ENCODE measurements at places on chromosomes 6 and 20. TPM values are rescaled to one million over a fixed set of nuclear protein-coding genes. Genes with fewer than 3 reads are reported as not detected.

FAXC gene
- 0.39 TPM for total RNA-seq

DNA sequence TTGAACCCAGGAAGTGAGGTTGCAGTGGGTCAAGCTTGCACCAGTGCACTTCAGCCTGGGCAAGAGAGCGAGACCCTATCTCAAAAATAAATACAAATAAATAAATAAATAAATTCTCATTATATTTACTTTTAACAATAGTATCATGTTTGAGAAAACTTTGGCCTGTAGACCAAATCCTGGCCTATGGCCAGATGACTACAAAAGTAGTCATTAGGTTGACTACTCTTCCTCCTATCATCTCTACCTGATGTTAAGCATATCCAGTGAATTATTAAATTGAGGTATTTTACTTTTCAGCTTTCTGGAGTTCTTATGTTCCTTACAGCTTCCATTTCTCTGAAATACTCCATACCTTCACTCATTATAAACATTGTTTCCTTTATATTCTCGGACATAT, 280.6 kb downstream of the LAMA2 start:
- DNase-seq: no peak

DNA sequence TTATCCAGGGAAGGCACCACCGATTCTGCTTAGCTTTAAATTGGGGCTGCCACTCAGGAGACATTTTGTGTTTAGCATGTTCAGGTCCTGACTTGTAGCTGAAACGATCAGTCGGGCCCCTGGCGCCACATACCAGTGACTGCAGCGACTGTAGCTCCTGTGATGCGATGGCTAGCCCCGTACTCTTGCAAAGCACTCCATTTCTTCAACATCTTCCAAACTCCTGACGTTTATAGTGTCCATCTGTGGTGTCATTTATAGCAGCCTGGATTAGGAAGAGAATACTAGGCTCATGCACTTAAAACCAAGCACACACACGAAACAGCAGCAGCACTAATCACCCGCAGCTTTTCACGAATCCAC, 13.0 kb downstream of the POU3F2 start:
- no peak for DNase-seq

DNA sequence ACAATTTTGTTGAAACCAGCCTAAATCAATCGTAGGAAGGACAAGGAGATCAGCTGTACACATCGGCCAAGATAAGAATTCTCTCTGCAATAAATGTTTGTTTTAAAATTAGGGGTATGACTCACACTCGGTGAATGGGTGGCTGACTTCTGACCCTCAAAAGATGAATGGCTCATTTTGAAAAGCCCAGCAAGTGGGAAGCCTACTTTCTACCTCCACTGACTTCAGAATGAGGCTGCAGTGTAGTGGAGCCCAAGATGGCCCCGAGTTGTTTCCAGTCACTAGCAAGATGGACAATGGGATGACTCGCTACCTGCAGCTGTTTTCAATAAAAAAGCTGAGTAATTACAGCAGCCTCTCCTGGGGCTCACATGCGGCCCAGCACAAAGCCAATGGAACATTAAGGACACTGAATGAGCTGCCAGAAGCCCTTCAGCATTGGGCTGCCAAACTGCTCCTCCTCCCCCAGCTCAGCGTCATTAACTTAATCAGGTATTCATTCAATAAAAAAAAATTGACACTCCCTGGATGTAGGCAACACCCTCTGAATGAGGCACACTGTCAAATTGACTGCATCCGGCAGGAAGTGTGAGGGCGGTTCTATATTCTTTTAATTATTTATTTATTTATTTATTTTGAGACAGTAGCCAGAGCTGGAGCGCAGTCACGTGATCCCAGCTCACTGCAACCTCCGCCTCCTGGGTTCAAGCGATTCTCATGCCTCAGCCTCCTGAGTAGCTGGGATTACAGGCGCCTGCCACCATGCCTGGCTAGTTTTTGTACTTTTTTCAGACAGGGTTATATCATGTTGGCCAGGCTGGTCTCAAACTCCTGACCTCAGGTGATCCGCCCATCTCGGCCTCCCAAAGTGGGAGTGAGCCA, 107.3 kb downstream of the GMPR start:
- DNase-seq: peak; percentile 74

TAGAP gene
- total RNA-seq: under 0.01 TPM

DNA sequence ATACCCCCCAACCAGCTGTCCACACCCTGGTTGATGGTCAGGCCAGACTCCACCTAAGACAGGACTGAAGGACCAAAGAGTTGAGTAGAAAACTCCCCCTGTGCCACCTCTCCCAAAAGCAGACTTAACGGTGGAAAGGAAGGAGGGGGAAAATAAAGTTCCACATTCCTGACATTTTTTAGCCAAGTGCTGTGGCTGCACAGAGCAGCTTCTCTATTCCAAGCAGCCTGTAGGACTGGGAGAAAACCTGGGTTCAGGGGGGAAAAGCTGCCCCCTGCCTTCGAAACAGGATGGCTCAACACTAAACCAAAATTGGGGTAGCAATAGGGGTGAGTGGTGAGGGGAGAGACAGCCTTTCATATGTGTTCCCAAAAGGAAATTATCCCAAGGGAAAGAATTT, 3.6 kb downstream of the TRAM2 start:
- DNase-seq: no peak

GRCh38 chr20:17612287-17612991, 42.6 kb downstream of the DSTN start:
- no peak for DNase-seq

DNA sequence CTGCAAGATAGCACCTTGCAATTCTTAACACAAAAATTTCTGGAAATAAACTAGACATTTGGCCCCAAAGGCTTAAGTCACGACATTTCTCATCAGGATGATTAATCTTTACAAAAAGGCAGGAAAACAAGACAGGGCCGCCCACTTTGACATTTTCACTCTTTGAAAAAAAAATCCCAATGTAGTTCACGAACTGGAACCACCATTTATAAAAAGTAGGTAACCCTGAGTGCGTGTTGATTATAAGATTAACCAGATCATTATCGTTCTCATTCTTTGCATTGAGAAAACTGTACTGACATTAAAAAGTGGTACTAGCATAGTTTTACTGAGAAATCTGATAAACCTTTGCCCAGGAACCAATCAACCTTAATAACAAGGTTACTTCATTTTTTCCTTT, 108.8 kb downstream of the HUS1B start:
- no peak for DNase-seq

- no peak for DNase-seq
Observed at GRCh38 chr6:115194981-115195638, 852.3 kb upstream of the HS3ST5 start.

HLA-DOB gene
- total RNA-seq: under 0.01 TPM

POM121L2 gene
- not detected for total RNA-seq

- DNase-seq: no peak
Observed at GRCh38 chr20:6766433-6766832, 1.1 kb upstream of the BMP2 start.

PLA2G7 gene
- total RNA-seq: under 0.01 TPM

LTB gene
- total RNA-seq: 6.4 TPM

DNA sequence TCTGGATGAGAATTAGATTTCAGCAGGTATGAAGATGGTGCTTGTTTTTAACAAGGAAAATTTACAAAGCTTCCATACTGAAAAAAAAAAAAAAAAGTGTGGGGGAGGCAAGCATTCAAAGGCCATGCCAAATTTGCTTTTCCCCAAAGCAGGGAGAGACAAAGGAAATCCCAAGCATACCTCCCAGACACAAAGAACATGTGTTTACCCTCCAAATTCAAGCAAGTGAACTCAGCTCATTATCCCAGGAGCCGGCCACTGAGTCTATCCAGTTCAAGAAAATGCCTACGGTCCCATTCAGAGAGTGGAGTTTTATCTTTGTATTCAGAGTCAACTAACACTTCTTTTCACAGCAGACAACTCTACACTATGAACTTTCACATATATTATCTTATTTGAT, 102.7 kb upstream of the ID4 start:
- no peak for DNase-seq

DNA sequence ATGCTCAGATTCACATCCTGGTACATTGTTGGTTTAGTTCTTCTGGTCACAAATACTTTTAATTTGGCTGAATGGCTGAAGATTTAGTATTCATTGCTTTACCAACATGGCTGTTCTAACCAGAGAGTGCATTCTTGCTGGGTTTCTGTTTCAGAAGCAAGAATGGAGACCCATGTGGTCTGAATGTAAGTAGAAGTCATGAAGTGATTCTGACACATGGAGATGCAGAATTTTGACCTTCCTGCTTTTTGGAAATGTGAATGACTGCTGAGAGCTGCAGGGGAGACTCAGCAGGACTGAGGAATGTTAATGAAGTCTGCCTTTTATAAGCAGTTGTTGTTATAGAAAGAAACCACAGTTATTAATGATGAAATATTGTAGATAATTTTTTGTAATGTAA, 576.1 kb upstream of the MARCKS start:
- no peak for DNase-seq

DEFB127 gene
- not detected for total RNA-seq

ULBP2 gene
- total RNA-seq: 1.4 TPM

HLA-DQA2 gene
- total RNA-seq: not detected

DNA sequence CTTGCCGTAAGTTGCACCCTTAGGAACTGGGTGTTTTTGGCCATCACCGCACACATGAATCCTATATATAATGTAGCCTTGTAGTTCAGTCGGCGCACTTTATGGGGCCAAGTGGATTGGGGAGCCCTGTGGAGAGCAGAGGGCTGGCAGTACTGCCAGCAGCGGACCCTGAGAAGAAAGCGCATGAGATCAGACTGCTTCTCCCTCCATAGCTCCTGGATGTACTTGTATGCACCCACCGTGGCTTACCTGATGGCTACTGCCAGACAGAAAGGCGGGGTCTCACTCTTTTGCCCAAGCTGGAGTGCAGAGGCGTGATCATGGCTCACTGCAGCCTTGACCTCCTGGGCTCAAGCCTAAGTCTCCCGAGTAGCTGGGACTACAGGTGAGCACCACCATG, 32.8 kb upstream of the OVOL2 start:
- DNase-seq: no peak

OPRM1 gene
- not detected for total RNA-seq

DNA sequence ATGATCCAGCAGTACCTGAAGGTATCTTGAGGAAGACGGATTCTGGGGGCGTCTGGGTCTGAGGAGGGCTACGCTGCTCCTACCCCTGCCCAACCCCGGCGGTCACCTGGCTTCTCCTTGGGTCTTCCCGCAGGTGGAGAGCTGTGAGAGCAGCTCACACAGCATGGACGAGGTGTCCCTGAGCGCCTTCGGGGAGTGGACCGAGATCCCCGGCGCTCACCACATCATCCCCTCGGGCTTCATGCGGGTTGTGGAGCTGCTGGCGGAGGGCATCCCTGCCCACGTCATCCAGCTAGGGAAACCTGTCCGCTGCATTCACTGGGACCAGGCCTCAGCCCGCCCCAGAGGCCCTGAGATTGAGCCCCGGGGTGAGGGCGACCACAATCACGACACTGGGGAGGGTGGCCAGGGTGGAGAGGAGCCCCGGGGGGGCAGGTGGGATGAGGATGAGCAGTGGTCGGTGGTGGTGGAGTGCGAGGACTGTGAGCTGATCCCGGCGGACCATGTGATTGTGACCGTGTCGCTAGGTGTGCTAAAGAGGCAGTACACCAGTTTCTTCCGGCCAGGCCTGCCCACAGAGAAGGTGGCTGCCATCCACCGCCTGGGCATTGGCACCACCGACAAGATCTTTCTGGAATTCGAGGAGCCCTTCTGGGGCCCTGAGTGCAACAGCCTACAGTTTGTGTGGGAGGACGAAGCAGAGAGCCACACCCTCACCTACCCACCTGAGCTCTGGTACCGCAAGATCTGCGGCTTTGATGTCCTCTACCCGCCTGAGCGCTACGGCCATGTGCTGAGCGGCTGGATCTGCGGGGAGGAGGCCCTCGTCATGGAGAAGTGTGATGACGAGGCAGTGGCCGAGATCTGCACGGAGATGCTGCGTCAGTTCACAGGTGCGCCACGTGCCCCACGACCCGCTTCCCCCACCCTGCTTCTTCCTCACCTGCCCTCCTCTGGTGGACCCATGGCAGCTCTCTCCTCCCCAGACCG, 166.9 kb upstream of the RNF24 start:
- no peak for DNase-seq

DNA sequence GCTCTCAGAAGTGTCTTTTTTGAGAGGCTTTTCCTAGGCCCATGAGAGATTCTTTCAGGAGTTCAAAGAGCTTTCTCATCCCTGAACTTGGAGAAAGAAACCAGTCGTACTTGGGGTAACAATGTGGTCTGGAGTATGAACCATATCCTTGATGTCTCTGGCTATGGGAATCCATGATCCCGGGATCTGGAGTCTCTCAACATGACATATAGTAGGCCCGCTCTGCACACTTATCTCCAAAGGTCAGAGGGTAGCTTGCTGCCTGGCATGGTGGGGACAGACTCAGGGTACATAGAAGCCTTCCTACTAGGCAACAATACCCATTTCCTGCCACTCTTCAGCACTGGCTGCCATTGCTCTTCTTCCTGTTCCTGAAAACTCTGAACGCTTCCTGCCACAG, 42.2 kb upstream of the NFATC2 start:
- DNase-seq: no peak

GINM1 gene
- total RNA-seq: 35.8 TPM

GRCh38 chr6:155448668-155449449, 6.8 kb downstream of the NOX3 start:
- no peak for DNase-seq

GRCh38 chr6:160831739-160832138, 129.7 kb downstream of the PLG start:
- no peak for DNase-seq

DNA sequence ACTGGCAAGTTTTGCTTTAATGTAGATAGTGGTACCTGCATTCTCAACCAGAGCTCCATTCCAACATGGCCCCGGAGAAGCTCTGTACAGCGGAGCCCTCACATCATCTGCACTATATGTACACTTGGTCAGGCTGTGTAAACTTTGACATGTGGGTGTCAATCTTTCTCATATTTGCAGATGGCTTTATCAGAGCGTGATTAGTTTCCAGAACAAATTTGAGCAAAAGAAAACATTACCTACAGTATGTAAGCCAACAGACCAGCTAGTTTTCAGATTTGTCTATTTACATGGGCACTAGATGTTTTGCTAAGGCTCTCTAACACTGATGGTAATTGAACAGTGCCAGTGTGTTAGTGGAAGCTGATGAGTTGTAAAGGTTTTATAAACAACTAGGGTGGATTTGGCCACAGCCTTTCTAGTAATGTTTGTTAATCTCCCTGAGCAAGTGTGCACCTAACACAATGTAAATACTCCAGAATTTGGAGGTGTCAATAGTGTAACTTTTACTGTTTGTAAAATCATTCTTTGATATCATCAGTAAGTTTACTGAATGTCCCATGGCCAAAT, 131.8 kb downstream of the FOXA2 start:
- DNase-seq: no peak

GRCh38 chr20:23021541-23021940, 13.6 kb upstream of the SSTR4 start:
- no peak for DNase-seq

OVOL2 gene
- not detected for total RNA-seq
